ENCODE measurements at places on chromosomes 16 and 17. TPM values are rescaled to one million over a fixed set of nuclear protein-coding genes. Genes with fewer than 3 reads are reported as not detected.

SOX9 gene
- 4.3 TPM for total RNA-seq

WDR81 gene
- total RNA-seq = 118 TPM

CCL14 gene
- 33.6 TPM for total RNA-seq

ASB16 gene
- total RNA-seq = not detected

ARL5C gene
- not detected for total RNA-seq

ZDHHC7 gene
- total RNA-seq = 77.4 TPM
